Activated gamma-delta T cell treated with Interleukin-2 at 50 U/mL for 16 hours (primary cell): ENCODE measurements at places on chromosomes 5 and 9.

DNA sequence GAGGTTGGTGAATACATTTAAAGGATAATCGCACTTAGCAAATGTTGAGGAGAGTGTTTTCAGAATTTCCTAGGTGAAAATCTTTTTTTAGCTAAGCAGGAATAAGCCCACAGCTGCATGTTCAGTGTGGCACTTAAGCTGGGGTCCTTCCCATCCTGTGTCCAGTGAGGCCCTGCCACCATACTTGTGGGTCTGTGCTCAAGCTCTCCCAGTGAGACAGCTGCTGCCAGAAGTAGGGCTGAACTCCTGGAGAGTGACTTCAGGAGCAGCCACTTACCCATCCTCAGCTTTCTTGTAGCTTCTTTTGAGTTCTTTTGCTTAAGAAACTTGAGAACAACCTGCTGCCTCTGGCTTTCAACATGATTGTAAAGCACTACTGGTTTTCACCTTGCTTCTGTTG lies 110.0 kb upstream of the DHFR start:
- no peak for DNase-seq

GRCh38 chr5:68729678-68730077 lies 364.1 kb upstream of the SLC30A5 start:
- DNase-seq, result no peak

- DNase-seq, result no peak
Measured at GRCh38 chr9:137879566-137880150, 2.1 kb downstream of the CACNA1B start.

GRCh38 chr5:38448568-38449350 lies 107.7 kb downstream of the LIFR start:
- no peak for DNase-seq

DNA sequence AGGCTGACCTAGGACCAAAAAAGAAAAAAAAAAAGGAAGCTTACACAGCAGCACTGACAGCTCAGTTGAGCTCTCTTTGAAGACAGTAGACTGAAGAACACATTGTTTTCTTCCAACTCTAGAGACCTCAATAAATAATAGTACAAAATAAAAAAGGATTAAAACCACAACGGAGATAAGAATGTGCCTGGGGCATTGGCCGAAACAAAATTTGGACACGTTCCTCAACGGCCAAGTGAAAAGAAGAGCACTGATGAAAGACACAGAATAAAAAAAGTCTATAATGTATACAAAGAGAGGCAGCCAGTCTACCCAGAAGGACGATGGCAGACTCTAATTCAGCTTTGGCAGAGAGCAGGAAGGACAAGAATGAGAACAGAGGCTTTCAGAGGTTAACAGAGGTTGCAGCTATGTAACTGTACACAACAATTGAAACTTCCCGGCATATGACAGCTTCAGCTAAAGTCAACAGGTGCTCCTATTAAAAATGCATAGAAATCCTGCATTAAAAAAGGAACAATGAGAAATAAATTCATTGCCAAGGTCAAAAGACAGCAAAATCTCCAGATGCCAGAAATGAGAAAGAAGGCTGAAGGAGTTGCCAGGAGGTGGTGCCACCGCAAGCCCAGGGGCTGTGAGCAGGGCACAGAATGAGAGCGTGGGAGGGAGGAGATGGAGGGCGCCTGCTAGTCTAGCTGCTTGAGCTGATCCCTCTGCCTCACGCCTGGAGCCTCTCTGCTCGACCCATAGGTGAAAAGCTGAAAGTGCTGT lies 113.9 kb downstream of the DCP2 start:
- peak; percentile 7 for DNase-seq

GRCh38 chr5:158414780-158415179 lies 555.8 kb upstream of the CLINT1 start:
- no peak for DNase-seq

DNA sequence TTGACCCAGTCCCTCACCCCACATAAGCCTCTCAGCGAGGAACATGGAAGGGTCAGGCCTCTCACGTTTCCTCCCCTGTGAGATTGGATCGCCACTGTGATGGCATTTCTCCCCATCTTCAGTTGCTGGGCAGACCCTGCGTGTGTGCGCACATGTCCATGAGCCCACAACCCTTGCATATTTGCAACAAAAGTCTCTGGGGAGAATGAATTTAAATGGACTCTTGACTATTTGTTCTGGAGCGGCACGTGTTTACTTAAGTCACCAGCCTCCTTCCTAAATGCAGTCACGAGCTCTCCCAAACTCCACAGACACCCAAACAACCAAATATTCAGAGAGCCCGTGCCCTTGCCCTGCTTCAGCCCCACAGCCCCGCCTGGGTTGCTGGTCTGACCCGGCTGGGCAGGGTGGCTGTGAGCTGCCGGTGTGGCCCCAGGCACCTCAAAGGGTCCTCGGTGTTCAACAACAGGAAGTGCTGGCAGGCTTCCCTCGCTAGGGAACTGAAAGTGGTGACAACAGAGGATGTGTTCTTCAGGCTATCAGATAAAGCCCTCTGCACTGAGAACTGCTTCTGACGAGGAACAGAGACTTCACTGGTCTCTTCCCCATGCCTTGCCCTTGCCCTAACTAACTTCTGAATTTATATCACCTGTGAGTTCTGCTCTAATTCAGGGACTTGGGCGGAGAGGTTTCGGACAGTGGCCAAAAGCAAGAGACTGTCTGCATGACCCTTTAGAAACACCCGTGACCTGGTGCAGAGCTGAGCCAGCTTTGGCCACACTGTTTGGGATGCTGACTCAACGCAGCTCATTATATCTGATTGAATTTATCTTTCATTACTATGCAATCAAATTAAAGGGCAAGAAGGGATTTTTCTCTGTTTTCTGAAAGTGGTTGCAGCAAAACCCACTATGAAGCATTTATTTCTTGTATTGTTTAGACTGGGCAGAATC lies 19.2 kb upstream of the CD180 start:
- peak; percentile 68 for DNase-seq
